ENCODE measurements at places on chromosomes 1 and 21. TPM values are rescaled to one million over a fixed set of nuclear protein-coding genes. Genes with fewer than 3 reads are reported as not detected.
A peak's percentile ranks its signal among the peaks of the same experiment; 100 is the strongest.

- DNase-seq = peak; percentile 38
Observed at GRCh38 chr1:36175137-36176095, 19.5 kb downstream of the MAP7D1 start.

AADACL4 gene
- not detected for polyA plus RNA-seq

TNFRSF1B gene
- polyA plus RNA-seq = 15.4 TPM

- DNase-seq = no peak
Observed at GRCh38 chr1:47616906-47617305, 179.1 kb downstream of the FOXD2 start.

DNA sequence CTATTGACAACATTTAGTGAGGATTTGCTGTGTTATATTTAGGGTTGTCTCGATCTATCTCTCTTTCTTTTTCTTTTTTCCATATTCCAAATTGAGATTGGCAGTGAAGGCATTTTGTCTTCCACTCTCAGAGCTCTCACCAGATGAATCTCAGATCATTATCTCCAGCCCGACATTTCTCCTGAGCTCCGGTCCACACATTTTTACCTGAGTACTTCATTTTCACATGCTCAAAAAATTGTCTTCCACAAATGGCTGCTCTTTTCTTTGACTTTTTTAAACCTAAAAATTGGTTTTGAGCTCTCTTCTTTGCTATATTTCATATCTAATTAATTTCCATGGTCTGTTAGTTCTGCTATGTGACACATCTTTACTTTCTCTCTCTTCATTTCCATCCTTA lies 56.9 kb upstream of the ASB17 start:
- no peak for DNase-seq

GUCA2A gene
- 0.28 TPM for polyA plus RNA-seq

DNA sequence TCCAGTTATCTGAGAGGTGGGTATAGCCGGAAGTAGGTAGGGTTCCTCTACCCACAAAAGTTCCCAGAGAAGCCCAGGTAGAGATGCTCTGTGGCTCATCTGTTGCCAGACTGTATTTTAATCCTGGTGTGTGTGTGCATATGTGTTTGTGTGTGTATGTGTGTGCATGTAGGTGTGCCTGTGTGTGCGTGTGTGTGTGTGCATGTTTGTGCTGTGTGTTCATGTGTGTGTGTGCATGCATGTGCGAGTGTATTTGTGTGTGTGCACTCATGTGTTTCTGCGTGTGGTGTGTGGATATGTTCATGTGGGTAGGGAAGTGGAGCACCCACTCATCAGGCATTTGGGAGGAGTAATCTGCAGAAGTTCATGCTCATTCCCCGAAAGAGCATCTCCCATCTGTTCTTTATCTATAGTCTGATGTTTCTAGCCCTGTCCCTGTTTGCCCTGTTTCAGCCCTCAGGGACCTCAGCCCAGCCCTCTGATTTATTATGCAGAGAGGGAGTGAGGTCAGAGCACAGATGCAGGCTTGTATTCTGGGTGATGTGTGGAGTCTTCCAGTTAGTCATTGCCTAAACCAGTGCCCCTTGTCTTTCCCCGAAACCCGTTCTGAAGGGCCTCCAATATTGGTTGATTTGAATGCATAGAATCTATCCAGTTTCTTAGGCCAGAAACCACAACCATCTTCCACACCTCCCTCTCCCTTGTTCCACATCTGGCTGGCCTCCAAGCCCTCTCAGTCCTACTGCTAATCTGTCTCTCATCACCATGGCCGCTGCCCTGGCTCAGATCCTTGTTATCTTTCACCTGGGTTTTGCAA lies 69.1 kb downstream of the DISC1 start:
- no peak for DNase-seq

TFAP2E gene
- 1.4 TPM for polyA plus RNA-seq

DNA sequence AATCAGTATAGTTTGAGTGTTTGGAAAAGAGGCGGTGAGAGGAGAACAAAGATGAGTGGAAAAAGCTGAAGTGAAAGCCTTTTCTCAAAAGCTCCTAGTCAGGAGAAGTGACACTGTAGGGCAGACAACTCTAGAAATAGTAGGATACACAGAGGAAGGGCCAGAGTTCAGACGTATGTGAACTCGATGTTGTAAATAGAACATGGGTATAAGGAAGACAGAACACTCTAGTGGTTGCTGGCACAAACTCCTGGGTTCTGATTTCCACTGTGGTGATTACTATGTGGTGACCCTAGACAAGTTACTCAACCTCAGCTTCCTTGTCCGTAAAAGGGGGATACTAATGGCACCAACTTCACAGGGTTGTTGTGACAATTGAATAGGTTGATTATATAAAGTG lies 30.2 kb upstream of the MGST3 start:
- no peak for DNase-seq

CMPK1 gene
- 71.8 TPM for polyA plus RNA-seq

DNA sequence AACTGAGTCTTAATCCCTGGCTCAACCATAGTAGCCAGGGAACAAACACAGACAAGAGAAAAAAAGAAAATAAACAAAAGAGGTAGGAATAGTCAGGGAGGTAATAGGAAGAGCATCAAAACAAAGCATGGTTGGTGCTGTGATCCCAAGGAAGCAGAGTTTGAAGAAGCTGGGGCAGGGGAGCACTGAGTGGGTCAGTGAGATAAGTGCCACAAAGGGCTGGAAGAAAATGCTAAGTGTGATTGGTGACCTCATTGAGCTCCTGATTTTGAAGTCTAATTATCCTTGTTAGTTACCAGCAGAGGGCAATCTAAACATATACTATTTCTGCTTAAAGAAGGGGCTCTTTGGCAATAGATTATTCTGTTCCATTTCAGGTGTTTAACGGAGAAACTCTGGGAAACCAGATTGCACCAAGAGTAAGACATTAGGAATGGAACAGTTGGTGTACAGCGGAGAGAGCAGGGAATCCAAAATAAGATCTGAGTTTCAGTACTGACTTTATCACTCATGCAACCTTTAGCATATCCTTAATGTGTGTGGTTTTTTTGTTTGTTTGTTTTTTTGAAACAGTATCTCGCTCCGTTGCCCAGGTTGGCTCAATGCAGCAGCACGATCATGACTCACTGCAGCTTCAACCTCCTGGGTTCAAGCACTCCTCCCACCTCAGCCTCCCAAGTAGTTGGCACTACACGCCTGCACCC lies 30.7 kb upstream of the KIAA1614 start:
- DNase-seq = peak; percentile 71

DNA sequence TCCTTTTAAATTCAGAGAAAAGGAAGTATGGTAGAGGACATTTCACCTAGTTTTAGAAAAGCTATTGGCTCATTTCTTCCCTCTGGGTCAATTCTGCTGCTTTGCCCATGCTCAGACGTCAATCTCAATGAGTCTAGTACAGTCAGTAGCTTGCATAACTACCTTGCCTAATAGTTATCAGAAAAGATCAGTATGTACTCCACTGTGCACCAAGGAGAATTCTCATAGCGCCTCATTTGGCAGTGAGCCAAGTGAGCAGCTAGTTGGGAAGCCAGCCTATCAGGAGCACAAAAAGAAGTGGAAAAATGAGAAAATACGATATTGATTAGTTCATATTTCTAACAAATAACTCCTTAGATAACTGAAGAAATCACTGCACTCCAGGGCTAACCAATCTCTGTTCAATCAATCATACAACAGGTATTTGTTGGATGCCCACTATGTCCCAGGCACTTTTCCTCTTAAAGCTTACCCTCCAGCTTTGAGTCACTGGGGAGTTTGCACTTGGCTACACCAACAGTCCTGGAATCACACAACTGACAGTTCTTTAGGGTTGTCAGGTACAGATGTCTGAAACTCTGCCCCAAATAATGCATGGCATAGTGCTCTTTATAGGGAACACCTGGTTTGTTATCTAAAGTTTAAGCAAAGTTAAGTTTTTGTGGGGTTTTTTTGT lies 50.2 kb downstream of the PRDX6 start:
- peak; percentile 18 for DNase-seq

CLDN17 gene
- polyA plus RNA-seq = not detected

DNA sequence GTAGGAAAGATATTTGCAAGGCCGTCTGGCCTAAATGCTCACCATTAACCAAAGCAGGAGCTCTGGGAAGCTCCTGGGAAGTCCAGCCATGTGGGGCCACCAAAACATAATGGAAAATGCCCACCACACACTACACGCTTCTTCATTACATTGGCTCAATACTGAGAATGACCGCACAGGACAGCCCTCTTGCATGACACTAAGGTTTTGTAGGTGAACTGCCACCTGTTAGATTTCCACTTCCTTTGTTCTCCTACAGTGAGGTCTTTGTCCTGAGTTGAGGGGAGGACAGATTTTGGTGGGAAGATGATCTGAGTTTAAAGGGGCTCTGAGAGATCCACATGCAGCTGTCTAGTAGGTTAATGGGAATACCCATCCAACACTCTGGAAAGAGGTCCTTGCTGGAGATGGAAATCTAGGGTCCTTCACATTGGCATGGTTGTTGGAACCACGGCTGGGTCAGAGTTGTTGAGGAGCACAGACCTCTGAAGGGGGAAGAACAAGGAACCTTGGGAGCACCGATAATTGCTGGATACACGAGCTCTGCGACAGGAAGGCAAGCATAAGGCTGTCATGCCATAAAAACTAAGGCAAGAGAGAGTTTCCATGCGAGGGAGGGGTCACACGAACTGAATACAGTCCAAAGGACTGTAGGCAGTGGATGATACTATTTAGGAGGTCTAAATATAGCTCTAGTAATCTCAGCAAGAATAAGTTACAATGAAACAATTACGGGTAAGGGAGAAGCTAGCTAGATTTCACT lies 105.5 kb upstream of the IRF2BP2 start:
- DNase-seq = no peak

DNA sequence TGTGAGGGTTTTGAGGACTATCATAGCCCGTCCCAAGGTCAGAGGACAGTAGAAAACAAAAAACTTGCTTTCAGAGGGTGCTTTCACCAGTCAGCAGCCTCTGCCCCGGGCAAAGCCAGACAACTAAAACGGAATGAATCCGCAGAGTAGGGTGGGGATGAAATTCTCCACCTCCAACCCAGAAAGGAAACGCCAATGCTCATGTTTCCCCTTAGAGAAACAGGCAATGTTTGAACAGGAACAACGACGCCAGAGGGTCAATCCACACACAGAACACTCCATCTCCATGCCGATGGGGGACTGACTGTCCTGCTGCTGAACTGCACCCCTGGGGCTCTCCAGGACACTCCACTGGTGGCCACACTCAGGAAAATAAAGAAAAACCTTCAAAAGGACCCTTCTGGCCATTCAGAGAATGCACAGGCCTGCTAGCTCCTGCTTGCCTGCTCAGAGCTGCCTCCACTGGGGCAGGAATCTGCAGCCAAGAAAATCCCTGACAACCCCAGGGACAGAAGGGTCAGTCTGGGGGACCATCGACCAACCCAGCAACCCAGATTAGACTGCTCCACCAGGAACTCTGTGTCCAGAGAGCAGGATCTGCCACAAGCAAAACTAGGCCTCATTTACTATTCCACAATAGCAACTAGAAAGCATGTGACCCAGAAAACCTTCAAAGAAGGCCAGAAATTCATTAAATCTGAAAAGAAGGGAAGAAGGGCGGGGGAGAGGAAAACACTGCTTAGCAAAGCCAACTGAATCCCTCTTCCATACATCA lies 116.0 kb downstream of the TOMM20 start:
- DNase-seq = peak; percentile 11

VSIG8 gene
- polyA plus RNA-seq = 0.22 TPM

DNA sequence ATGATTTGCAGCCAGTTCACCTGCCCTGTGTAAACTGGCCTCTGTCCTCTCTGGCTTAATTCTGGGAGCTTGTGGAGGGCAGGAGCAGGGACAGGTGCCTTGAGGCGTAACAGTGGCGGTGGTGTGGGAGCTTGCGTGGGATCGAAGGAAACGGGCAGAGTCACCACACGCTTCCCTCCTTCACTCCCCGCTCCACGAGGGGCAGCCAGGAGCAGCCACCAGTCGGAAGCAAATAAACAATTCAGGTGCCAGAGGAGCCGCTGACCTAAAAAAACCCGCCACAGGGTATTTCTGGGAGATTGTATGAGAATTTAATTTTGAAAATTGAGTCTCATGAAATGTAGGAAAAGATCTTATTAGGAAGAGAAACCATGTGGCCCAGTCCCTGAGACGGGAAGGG lies 26.0 kb downstream of the FAAP20 start:
- DNase-seq = no peak

All from lung (tissue), 17 donors.